ENCODE measurements at places on chromosomes 11 and 22.

GRCh38 chr11:115321605-115322289 lies 182.5 kb downstream of the CADM1 start:
- DNase-seq: no peak

GRCh38 chr11:102850973-102851745 lies 7.8 kb upstream of the MMP3 start:
- no peak for DNase-seq

- DNase-seq: no peak
These were observed 10.0 kb upstream of the BACE1-AS start for GRCh38 chr11:117281159-117281558.

- DNase-seq: no peak
These were observed 708.1 kb downstream of the BRD1 start for GRCh38 chr22:49119551-49119952.

DNA sequence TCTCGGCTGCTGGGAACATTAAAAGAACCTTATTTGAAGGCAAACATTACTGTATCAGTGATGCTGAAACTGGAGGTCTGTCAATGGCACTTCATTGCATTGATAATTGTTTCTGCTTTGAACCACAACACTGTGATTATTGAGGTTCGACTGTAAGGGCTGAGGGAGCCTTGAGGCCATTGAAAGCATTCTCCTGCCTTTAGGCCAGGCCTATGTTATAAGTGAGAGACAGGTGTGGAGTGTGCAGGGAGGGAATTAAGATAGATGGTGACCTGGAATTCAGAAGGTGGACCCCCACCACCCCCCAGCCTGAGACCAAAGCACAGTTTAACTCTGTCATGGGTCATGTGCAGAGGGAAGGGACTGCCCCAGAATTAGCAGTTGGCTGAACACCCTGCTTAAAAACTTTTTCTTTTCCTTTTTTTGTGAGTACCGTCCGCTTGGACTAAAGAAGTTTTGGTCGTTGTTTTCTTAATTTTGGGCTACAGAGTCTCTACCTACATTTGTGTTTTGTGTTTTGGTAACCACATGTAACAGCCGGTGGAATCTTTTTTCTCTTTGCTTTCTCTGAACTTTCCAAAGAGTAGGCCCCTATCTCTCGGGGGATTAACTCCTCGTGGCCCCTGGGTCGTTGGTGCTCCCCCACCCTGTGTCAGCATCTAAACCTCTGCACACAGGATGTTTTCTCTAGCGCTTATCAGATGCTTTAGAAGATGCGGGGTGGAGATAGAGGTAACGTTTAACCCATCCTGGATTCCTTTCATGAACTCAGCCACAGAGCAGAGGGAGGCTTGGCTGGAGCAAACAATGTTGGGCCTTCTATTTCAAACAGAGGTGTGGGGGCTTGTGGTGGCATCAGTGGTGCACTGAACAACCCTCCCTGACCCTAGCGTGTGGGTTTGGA lies 43.7 kb downstream of the ZBTB16 start:
- DNase-seq: no peak

DNA sequence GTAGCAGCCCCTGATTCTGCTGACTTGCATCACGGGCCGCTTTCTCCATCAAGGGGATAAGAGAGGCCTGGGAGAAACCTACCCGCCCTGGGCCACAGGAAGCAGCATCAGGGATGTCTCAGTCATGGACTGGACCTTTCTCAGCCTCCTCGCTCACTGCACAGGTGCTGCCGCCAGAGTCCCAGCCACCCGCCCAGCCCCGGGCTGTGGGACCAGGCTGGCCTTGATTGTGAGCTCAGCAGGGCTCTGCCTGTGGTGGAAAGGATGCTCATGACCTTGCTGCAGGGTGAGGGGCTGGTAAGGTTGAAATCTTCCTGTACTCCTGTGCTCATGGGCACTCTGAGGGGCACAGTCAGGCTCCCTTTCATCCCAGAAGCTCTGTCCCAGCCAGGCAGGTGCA lies 26.0 kb upstream of the GGTLC2 start:
- DNase-seq: no peak

DNA sequence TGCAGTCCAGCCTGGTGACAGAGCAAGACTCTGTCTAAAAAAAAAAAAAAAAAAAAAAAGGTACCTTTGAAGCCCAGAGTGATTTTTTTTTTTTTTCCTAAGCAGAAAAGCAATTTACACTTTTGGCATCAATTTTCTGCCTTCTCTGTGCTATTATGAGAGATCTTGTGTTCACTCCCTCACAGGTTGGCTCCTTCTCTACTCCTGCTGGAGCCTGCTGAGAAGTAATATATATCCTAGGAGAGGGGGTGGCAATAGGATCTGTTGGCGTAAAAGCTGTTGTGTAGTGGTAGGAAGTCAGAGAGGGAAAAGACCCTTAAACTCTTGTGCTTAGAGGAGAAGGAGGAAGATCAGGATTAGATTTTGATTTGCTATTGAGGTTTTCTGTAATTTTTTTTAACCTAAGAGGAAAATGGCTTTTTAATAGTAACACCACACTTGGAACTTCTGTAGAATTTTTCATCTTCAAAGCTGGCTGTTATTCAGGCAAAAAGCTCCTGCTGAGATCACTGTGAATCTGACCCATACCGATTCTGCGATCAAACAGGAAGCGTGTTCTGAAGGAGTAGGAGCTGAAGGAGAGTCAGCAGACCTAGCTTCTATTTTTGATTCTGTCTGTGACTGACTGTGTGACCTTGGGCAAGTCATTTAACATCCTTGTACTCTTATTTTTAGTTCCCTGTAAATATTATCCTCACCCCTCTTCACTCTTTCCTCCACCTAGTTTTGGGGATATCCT lies 77.7 kb downstream of the TRIM44 start:
- DNase-seq: no peak

GRCh38 chr22:30882184-30882717 lies 86.3 kb downstream of the MORC2 start:
- DNase-seq: no peak

DNA sequence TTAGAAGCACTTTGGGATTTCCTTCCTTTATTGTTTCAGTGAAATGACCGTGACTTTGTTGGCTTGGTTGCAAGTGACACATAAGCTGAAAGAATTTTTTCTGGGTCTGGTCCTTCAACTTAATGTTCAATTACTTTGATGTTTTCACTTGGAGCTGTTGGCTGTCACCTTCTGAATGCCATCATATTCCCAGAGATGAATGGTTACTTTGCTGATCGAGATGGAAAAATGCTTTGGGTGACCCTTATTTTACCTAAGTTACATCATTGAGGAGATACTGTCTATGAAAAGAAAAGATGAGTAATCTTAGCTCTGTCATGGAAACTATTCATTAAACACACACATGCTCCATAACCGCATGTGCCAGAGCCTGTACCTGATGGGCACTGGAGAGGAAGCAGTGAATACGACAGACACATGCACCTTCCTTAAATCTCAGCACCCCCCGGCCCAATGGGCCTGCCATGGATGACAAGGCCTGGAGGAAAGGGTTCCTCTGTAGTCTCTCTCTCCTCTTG lies 76.9 kb downstream of the TENM4 start:
- no peak for DNase-seq

GRCh38 chr11:72782081-72782920 lies 11.5 kb downstream of the STARD10 start:
- DNase-seq: no peak

- no peak for DNase-seq
These were observed 39.3 kb upstream of the SPON1 start for GRCh38 chr11:13923182-13923581.

DNA sequence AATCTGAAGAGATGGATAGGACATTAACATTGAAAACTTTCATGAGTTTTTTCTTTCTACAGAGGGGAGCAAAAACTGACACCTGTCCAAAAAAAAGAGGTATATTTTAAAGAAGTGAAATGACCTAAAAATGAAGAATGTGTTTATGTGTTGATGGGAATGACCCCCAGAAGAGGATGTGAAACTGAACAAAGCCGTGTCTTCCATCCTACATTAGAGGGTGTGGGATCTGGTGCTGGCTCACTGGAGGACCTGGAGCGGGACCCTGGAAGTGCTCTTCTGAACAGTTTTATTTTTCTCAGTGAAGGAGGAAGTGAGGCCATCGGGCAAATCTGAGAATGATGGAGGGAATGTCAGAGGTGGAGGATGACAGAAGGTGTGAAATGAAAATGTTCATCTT lies 470.1 kb downstream of the NTM start:
- no peak for DNase-seq

DNA sequence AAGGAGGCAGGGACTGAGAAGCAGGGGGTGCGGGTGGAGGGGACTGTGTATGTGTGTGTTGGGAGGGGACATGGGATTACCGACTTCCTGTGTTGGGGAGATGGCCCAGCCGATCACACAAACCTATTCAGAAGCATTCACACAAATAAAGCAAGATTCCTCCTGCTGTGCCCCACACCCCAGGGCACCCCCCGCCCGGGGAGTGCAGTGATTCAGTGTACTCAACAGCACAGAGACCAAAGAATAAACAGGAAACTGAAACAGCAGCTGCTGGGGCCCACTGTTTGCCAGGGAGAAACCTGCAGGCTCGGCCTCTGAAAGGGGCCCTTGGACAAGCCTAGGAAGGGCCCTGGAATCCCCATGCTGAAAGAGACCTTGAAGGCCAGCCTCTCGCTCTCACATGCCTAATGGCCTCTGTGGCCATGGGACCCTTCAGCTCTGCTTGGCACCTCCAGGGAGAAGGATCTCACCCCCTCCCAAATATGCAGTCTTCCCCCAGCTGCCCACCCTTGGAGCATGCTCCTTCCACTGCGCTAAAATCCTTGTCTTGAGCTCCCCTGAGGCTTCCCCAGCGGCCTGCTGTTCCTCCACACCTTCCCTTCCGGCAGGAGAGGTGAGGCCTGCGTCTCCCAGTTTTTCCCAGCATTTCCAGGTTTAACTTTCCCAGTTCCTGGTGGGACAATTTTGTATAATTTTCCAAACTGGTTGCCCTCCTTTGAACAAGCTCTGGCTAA lies 72.9 kb downstream of the CSNK2A3 start:
- no peak for DNase-seq

DNA sequence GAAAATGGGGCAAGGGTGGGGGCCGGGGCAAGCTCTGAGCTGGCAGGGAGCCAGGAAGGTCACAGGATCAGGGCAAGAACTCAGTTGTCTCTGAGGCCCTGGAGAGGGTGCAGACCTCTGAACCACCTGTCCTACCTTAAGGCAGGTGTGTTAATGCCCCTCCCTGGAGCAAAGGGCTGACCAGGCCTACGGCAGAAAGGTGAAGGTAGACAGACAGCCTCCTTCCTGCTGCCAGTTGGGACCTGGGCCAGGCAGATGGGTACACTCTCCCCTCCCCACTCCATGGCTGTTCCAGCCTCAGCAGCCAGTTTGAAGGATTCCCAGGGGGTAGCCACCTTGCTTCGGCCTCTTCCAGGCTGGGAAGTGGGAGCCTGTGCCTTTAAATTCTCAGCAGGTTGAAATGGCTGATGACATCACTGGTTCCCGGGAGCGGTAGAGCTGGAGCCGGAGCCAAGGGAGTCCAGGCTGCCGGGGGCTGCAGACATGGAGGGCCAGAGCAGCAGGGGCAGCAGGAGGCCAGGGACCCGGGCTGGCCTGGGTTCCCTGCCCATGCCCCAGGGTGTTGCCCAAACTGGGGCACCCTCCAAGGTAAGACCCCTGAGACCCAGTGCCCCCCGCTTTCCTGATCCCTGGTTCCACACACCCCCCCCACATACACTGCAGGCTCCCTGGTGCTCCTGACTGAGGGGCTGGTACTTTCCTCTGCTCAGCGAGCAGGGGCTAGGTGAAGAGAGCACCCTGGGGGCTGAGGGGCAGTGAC lies at the start of gene INPP5J:
TSS of gene INPP5J (plus strand) at position 435 of the 760 bp plus-strand sequence. CDS start at position 484, 49 bp downstream.
- no peak for DNase-seq

DNA sequence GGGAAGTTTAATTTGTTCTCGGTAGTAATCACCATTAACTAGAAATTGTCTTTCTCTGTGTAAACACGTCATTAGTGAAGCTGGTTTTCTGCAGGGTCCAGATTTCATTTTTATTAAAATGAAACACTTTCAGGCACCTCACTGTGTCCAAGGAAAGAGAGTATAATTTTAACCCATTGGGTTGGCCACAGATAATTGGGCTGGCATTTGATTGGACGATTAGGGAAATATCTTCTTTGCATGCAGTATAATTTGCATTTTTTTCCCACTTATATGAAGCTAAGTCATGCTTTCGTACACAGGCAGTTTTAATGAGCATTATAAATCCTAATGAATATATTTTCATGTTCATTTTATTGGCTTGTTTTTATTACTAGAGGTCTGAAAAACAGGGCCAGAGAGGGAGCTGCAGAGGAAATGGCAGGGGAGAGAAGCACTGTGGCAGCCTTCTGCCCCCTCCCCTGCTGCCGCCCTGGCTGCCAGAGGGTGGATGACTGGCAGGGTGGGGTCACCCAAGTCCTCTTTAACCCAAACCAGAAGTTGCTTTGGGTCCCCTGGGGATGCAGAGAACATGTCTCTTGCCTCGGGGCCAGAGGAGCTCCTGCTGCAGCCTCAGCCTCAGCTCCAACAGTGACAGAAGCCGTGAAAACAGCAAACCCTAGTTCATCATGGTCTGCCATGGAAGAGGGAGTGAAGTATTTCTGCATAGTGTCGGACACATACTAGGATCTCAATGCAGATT lies 93.9 kb downstream of the PKNOX2 start:
- DNase-seq: no peak

DNA sequence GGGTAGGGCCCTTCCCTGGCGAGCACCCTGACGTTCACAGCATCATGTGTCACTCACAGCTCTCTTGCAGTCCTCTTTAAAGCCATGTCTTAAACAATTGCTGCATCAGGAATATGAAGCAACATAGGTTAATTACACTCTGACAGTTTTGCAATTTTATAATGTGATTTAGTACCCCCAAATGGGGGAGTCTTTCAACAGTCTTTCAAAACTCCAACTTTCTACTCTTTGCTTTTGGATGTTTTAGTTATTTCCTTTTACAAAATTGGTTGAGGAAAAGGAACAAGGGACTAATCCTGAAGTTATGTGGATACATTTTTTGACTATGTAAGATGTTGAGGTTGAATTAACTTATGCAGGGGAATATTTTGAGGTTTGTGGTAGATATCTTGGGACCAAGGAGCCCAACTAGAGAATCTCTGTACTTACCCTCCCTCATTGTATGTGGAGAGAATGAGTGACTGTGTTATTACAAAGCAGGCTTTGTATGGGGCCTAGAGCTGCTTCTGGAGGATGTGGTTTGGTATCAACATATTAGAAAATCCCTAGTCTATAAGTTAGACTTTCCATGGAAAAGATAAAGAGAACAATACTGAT lies at the start of gene MMP8:
TSS of gene MMP8 (minus strand) at position 51 of the 597 bp plus-strand sequence. CDS start 99 bp downstream, outside the sequence.
- no peak for DNase-seq

DNA sequence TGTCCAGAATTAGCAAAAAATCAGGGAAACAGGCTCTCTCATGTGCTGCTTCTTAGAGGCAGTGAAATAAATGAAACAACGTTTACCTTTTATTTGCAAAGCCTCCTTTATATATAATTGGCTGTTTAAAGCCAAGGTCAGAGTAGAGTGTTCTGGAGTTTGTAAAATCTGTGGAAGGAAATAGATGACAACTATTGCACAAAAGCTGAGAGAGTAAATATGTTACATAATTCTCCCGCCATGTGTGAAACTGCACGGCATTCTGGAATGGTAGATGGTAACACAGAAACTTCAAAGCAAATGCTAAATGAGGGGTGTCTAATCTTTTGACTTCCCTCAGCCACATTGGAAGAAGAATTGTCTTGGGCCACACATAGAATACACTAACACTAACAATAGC lies 51.5 kb upstream of the FGF3 start:
- no peak for DNase-seq
